ENCODE measurements at places on chromosomes 4 and X.

- DNase-seq = no peak
Measured at GRCh38 chr4:115537387-115537786, 424.0 kb upstream of the NDST4 start.

GRCh38 chr4:46329118-46329976 is 60.6 kb downstream of the GABRA2 start:
- no peak for DNase-seq

DNA sequence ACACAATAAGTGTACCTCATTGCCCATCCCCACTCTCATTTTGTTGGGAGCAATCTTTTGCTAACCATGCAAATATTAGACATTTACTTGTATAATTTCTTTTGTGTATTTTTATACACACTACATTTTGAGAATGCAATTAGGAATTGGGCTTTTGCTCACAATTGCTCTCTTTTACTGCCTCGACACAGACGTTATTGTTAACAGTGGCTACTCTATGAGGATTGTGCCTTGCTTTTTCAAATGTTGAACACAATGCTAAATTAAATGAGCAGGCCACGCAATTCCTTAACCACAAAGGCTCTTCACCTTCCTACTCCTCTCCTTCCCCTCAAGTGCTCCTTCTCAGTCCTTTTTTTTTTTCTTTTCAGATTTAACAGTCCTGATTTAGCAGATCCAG is 42.8 kb upstream of the HPF1 start:
- DNase-seq = no peak

GRCh38 chr4:20881658-20882057 is 181.4 kb downstream of the PACRGL start:
- DNase-seq = no peak

- no peak for DNase-seq
Measured at GRCh38 chr4:118224243-118224829, 128.5 kb downstream of the PRSS12 start.

DNA sequence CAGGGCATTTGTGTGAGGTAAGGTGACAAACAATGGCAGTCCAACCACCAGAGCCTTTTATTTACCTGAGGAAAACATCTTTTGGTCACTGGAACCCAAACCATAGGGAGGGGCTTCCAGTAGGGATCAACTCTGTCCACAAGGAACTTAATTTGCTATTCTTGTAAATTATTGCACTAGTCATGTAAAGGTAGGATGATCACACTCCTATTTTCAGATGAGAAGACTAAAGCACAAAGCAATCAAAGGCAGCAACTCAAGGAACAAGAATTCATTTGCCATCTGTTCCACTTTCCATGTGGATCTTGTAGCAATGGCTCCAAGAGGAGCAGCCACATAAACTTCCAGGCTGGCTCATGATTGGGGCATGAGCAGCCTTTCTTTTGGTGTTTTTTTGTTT is 35.3 kb downstream of the CD99L2 start:
- no peak for DNase-seq

DNA sequence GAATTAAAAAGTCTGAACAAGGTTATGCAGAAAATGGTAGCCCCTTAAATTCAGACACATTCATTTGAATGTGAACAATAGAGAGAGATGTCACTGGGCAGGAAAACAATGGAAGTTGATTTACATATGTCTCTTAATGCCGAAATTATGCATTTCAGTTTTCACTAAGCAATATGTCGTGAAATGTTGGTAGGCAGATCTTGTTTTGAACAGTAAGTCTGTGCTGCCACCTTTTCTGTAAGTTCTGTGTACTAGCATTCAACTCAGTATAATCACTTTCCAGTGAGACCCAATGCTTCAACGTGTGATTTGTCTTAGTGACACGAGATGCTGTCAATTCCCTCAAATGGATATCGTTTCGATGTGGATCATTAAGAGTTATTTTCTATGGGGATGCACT is 222.7 kb upstream of the VCX3A start:
- DNase-seq = no peak

Measured in stimulated activated CD8-positive, alpha-beta memory T cell treated with anti-CD3 and anti-CD28 coated beads, Interleukin-7, amount 100 ng/mL, for 1 hour (primary cell).